Suprapubic skin (tissue), 4 donors: ENCODE measurements at places on chromosomes 16 and 17. TPM values are rescaled to one million over a fixed set of nuclear protein-coding genes. Genes with fewer than 3 reads are reported as not detected.

Gene ZP2
- total RNA-seq = not detected

DNA sequence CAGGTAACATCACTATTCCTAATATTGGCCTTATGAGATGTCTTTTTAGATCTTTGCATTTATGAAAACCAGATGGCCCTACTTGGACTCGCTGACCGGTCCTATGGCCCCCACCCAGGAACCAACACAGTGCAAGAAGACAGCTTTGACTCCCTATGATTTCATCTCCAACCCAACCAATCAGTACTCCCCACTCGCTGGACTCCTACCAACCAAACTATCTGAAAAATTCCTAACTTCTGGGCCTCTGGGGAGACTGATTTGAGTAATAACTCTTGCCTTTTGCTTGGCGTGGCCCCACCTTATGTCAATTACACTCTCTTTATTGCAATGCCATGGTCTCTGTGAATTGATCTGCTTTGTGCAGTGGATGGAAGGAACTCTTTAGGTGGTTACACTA lies 828.9 kb downstream of the CDH11 start:
- H3K4me1 ChIP-seq = no peaks in the 10 kb centered on the region
- no peaks in the 10 kb centered on the region for H3K27me3 ChIP-seq
- no peak overlapping the region for H3K27ac ChIP-seq
- DNase-seq = no peak
- H3K4me3 ChIP-seq = no peak overlapping the region

DNA sequence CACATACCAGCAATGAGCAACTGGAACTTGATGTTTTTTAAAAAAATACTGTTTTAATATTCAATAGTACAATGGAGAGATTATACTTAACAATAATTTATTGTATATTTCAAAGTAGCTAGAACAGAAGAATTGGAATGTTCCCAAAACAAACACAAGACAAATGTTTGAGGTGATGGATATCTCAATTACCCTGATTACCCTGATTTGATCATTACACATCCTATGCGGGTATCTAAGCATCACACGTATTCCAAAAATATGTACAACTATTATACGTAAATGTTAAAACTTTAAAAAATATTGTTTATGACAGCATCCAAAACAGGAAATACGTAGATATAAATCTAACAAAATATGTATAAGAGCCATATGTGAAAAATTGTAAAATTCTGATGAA lies 96.8 kb downstream of the DYNLRB2 start:
- no peaks in the 10 kb centered on the region for H3K27me3 ChIP-seq
- no peak overlapping the region for H3K4me3 ChIP-seq
- H3K36me3 ChIP-seq = no peaks in the 10 kb centered on the region
- no peaks in the 10 kb centered on the region for H3K4me1 ChIP-seq
- no peak overlapping the region for H3K27ac ChIP-seq

DNA sequence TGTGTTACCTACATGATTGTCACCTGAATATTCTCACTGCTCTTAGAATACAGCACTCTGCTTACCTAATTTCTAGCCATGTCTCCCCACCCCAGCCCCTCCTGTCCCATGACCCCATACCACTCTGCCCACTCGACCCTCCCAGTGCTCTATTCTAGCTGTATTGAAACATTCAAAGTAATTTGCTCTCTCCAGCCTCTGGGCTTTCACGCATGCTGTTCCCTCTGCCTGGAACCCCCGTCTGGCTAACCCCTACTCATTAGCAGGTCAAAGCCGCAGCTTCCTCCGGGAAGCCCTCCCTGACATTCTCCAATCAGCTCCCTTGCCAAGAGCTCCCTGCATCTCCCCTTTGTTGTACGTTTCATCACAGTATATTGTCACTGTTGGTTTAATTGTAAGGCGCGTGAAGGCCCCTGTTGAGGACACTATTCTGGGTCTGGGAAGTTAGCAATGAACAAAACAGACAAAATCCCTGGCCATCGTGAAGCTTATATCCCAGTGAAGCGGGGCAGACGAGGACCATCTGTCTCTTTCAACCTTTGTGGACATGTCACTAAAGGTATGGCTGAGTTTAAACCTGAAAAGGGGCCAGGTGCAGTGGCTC lies 72.3 kb upstream of the LHX1 start:
- H3K27ac ChIP-seq = no peak overlapping the region
- H3K27me3 ChIP-seq = peaks cover 61% of the 10 kb centered on the region
- no peaks in the 10 kb centered on the region for H3K4me1 ChIP-seq
- no peak overlapping the region for H3K4me3 ChIP-seq

GRCh38 chr16:71807905-71808592 lies 585 bp downstream of the AP1G1 start:
- peaks cover 24% of the 10 kb centered on the region for H3K4me1 ChIP-seq
- no peaks in the 10 kb centered on the region for H3K27me3 ChIP-seq
- DNase-seq = no peak
- peaks cover 4% of the 10 kb centered on the region for H3K36me3 ChIP-seq
- H3K27ac ChIP-seq = peak overlapping the region; percentile 89
- H3K4me3 ChIP-seq = peak overlapping the region; percentile 72

- H3K27me3 ChIP-seq = no peaks in the 10 kb centered on the region
- H3K4me3 ChIP-seq = no peak overlapping the region
- no peak for DNase-seq
Observed at GRCh38 chr16:17446661-17447060, 24.1 kb downstream of the XYLT1 start.

DNA sequence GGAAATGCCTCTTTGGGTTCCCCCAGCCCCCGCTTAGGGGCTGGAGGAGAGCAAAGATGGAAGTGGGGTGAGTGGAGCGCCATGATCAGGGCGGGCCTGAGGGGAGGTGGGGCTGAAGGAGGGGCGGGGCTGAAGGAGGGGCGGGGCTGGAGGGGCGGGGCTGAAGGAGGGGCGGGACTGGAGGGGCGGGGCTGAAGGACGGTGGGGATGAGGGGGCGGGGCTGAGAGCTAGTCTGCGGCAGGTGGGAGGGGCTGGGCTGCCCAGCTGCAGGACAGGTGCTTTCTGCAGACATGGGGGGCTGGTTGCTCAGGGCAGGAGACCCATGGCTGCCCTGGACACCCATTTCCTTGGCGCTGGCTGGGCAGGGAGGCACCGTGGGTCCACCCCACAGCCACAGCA lies 39.1 kb upstream of the PABPN1L start:
- no peaks in the 10 kb centered on the region for H3K27me3 ChIP-seq
- no peak overlapping the region for H3K27ac ChIP-seq
- H3K4me3 ChIP-seq = no peak overlapping the region
- H3K4me1 ChIP-seq = peaks cover 5% of the 10 kb centered on the region
- DNase-seq = no peak
